ENCODE measurements at places on chromosomes 7 and 10.

- DNase-seq: no peak
Measured at GRCh38 chr10:117477211-117477947, 65.2 kb upstream of the EMX2 start.

DNA sequence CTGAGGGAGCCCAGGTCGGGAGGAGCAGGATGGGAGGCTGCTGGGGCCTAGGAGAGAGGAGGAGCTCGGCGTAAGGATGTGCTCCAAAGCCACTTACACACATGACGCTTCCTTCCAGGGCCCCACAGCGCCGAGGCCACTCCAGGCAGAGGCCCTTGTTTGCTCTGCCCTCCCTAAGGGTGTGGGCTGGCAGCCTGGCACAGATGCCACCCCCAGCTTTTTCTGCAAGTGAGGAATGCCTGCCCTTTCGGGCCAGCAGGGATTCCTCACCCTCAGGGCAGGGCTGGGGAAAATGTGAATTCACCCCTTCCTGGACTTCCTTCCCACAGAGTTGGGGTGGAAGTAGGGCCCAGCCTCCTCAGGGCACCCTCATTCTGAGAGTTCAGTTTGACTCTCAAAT, 5.6 kb upstream of the AQP1 start:
- DNase-seq: no peak

DNA sequence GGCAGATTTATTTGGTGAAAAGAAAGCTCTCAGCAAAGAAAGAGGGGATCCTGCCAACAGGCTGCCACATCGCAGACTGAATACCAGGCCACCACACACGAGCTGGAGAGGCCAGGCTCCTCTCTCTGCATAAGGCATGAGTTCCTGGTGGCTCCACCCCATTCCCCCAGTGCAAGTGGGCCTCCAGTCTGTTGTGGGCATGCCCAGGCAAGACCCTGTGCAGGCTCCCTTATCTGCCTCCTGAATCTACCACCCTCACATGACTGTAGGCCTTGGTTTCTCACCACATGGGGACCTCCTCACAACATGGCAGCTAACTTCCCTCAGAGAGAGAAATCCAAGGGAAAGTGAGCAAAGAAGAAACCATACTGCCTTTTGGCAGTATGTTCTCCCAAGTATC, 26.7 kb upstream of the CUL1 start:
- no peak for DNase-seq

DNA sequence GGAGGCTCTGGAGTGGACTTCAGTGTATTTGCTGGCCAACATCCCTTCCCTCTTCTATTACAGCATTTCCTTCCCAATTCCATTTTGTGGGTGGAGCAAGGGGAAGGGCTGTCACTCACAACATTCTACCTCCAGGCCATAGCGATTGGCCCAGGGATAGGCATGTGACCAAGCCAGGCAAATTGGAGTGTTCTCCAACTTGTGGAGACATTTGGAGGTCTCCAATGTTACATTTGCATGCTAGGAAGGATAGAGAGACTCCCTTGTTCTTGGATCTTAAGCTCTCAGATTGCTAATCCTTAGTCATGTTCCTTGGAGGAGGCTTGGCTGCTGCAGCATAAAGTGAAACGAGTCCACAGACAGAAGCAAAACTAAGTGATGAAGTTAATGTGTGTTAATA, 95.6 kb upstream of the KIF5B start:
- DNase-seq: no peak

DNA sequence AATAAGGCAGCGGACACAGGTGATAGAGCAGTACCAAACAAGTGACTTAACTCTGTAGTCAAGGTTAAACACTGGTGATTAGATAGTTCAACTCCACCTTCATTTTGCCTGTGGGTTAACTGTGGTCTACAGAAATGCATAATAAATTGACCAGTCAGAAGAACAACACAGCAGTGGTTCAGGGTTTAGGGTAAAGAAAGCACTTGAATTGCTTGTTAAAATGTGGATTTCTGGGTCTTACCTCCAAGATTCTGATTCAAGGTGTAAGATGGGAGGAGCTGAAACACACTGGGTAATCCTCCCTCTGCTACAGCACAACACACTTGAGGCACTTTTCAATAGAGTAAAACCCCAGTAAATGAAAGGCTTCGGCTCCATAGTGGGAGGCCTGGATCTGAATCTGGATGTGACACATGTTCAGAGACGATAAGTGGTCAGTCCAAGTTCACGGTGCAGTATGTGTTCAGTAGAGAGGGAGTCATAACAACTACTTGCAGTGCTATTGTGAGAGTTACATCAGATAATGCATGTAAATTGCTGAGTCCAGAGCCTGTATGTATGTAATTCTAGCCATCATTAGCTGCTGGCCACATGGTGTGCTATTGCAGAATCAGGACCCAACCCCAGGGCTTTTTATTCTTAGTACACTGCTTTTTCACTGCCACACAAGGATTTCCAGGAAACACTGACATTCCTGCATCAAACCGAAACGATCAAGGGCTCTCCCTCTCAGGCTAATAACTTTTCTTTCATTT, 141.7 kb downstream of the SORCS1 start:
- no peak for DNase-seq

DNA sequence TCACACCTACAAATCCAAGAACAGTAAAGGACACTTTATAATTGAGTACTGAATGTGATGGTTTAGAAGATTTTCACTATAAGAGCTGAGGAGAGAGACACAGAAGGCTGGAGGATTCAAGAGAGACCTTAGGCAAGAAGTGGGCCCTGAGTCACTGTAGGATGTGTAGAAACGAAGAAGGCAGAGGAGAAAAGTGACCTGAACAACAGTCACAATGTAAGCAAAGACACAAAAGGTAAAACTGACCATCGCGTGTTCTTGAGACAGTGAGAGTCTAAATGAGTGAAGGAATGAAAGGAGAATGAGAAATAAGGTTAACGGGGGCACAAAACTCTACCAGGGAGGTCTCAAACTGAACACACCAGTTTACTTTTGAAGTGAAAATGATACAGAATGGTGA, 298.2 kb upstream of the LRGUK start:
- DNase-seq: no peak

- no peak for DNase-seq
Measured at GRCh38 chr7:86025807-86026206, 617.9 kb upstream of the GRM3 start.

- no peak for DNase-seq
Measured at GRCh38 chr10:113822174-113822573, 31.7 kb downstream of the DCLRE1A start.

- no peak for DNase-seq
Measured at GRCh38 chr7:117759950-117760640, 113.1 kb downstream of the CTTNBP2 start.

DNA sequence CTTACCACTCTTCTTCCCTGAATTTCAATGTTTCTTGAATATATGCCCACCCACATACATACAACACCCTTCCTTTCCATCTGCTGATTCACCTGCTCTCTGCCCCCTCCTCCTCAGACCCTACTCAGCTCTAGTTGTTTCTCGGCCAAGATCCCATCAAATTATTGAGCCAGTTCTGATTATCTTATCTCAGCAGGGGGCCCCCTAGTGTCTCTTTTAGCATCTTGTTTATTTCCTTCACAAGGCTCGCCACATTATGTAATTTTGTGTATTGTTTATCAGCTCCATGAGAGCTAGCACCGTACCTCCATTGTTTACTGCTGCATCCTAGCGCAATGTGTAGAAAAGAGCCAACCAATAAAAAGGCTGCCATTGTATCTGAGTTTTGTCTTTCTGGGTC, 71.9 kb downstream of the FAM13C start:
- no peak for DNase-seq

GRCh38 chr7:73308074-73308664, 457 bp downstream of the NSUN5 start:
- DNase-seq: no peak

DNA sequence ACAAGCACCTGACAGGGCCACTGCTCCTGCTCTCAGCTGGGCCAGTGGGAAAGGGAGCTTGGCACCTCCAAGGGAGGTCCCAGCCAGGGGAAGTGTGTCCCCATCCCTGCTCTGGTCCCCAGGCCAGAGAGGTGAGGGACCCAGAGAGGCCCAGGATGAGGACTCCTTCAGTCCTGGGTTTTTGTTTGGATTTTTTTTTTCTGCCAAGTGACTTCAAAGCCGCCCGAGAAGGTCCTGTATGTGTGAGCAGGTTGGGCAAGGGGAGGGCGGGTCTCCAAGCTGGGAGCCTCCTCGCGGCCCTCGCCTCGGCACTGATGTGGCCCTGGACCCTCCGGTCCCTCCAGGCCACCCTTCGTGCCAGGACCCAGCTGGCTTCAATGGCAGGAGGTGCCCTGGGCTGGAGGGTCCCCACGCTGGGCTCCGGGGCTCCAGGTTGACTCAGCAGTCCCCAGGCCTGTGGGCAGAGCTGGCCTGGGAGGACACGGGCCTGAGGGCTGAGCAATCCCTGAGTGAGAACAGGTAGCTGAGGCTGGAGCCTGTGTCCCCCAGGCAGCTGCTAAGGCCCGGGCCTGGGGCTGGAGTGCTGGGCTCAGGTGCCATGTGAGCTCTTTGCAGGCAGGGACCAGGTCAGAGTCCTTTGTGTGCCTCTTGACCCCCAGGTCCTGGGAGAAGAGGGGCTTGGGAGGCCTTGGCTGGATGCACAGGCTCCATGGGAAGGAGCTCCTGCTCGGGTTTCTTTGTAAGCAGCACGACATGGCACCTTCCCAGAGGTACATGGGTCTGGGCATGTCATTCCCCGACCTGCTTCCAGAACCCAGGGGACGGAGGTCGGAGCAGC, 140.6 kb downstream of the FAM53B start:
- no peak for DNase-seq

DNA sequence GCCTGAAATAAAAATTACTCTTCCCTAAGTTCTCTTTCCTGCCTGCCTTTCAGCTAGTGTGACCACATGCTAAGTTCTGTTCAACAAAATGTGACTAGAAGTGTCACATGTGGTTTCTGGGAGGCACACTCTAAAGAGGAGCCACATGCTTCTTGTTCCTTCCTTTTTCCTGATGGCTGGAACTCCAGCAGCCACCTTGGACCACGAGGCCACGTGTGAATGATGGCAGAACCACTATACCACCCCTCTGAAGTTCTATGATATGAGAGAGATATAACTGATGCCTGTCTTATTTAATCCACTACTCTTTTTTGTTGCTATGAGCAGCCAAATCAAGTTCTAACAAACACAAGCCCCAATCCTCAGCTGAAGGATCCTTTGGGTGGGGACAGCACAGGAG, 8.1 kb downstream of the PODXL start:
- no peak for DNase-seq

DNA sequence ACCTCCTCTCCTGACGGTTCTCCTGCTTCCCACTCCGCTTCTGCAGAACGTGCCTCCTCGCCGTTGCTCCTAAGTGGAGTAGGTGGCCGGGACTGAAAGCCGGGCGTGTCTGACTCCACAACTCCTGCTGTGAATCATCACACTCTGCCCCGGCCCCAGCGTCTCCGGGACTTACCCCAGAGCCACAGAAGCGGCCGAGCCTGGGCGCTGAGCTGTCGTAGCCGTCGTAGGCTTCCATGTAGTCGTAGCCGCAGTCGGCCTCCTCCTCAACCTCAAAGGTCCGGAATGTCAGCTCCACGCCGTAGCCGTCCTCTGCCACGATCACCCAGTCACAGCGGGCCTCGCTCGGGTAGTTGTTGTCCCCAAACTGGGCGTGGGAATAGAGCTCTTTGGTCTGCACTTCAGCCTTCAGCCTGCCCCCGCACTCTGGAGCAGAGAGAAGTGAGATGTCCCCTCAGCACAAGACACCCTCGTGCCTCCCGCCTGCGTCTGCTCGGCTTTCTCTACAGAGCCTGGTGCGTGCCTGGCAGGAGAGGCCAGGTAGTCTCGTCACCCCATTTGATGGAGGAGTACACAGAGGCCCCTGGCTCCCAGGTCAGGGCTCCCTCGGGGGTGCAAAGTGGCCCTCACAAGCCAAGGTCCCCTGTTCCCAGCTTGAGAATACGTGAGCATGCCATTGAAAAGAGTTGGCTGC, 11.2 kb upstream of the OPALIN start:
- no peak for DNase-seq

- no peak for DNase-seq
Measured at GRCh38 chr7:95263785-95264362, 60.5 kb downstream of the PON1 start.

DNA sequence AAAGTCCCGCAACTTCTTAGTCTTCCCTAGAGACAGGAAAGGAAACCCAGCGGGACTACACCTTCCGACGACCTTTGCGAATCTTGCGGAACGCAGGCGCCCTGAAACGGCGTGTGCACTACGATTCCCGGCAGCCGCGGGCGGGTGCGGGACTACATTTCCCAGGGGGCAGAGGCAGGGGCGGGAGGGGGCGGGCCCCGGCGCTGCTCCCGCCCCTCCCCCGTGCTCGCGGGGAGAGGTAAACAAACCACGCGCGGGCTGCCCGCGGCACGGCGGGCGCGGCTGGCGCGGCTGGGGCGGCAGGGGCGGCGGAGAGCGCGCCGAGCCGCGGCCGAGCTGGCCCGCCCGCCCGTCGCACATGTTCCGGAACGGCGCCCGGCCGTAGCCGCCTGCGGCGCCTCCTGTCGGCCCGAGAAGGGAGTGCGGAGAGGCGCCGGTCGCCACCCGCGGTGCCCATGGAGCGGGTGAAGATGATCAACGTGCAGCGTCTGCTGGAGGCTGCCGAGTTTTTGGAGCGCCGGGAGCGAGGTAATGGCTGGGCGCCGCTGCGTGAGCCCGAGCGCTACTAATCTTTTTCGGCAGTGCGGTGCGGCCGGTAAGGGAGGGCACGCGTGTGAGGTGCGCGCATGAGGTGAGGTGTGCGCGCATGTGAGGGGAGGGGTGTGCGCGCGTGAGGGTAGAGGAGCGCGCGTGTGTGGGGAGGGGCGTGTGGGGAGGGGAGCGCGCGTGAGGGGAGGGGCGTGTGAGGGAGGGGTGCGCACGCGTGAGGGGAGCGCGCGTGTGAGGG, 18.5 kb downstream of the MXI1 start:
- peak; percentile 90 for DNase-seq

DNA sequence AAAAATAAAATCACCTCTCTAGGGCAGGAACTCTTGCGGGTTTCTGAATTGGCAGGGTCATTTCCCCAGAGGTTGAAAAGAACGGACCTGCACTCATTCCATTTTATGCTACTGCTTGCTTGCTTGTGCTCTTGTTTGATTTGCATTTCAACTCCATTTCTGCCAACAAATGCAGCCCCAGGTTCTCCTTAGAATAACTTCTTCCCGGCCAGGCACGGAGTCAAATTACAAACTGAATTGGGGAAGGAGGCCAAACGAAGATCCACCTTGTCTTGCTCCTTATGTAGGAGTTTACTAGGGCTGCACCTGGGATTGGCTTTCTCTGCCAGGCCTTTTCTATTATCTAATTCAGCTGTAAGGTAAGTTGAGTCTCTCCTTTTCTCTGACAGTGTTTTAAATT, 79.6 kb downstream of the HGF start:
- DNase-seq: no peak
